ENCODE measurements at places on chromosomes 11 and 22. TPM values are rescaled to one million over a fixed set of nuclear protein-coding genes. Genes with fewer than 3 reads are reported as not detected.

DNA sequence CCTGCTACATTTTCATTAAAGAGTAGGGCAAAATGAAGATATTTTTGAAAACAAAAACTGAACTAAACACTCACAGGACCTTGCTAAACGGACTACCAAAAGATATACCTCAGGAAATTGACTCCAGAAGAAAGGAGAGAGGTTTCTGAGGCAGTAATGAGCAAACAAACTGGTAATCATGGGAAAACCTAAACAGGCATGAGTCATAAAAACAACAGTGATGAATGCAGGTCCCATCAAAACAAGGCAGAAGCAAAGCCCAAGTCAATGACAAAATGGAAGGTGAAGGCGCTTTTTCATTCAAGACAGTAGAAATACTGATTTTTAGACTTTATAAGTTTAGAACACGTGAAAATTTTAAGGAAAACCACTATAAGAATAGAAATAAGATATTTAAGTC is 104.5 kb downstream of the EFCAB6 start:
- H3K36me3 ChIP-seq, result no peaks in the 10 kb centered on the region
- no peak overlapping the region for H3K27ac ChIP-seq
- no peak for DNase-seq
- H3K27me3 ChIP-seq, result no peaks in the 10 kb centered on the region
- no peaks in the 10 kb centered on the region for H3K4me1 ChIP-seq
- no peak overlapping the region for H3K4me3 ChIP-seq

GRCh38 chr11:118132385-118133151 is 20.1 kb downstream of the SCN4B start:
- no peaks in the 10 kb centered on the region for H3K36me3 ChIP-seq
- no peak overlapping the region for H3K4me3 ChIP-seq
- peaks cover 28% of the 10 kb centered on the region for H3K27me3 ChIP-seq
- H3K4me1 ChIP-seq, result no peaks in the 10 kb centered on the region

DNA sequence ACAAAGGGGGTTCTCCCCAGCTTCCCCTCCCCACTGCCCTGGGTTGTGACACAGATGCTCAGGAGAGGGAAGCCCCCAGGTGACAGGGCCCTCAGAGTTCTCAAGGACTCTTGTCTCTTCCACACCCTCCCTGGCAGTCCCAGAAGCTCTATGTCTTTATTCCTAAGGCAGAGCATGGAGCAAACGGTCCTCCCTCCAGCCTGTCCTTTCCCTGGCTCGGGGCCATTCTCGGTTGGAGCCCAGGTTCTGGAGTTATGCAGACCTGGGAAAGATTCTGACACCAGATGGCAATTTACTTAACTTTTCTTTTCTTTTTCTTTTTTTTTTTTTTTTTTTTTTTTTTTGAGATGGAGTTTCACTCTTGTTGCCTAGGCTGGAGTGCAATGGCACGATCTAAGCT is 186.6 kb downstream of the CEP164 start:
- H3K4me3 ChIP-seq, result no peak overlapping the region
- H3K4me1 ChIP-seq, result no peaks in the 10 kb centered on the region
- H3K27ac ChIP-seq, result no peak overlapping the region
- H3K36me3 ChIP-seq, result no peaks in the 10 kb centered on the region

DNA sequence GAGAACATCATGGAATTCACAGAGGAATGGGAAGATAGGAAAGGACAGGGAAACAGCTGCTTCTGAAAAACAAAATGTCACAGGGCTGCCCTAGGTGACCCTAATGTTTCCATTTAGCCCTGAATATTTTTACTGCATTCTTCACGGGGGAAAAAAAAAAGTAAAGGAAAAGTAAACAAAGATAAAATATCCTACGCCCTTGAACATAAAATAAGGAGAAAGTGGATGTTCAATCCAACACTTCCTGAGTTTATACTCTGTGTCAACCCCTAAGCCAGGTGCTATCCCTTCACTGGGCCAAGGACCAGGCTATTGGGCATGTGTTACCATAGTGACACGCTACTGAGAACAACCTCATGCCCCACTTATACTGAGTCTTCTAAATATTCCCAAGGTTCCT is 84.7 kb downstream of the FAM76B start:
- H3K27me3 ChIP-seq, result no peaks in the 10 kb centered on the region
- peak overlapping the region; percentile 52 for H3K27ac ChIP-seq
- H3K36me3 ChIP-seq, result no peaks in the 10 kb centered on the region
- DNase-seq, result no peak

DNA sequence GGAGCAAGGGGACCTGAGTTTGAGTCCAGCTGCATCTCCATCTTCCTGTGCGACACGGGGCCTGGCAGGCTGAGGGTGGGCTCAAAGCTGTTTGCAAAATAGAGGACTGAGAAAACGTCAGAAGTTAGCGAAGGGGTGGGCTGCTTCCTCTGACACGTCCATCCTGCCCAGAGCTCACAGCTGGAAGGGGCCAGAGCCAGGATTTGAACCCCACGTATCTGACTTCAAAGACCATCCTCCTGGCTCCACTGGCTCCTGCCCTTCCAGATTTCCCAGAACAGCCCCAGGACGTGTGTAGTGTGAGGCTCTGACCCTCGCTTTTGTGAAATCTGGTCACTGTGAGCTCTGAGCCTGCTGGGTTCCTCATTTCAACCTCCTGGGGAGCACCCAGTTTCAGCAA is 56.3 kb downstream of the CD82 start:
- H3K4me1 ChIP-seq, result peaks cover 17% of the 10 kb centered on the region
- H3K27me3 ChIP-seq, result no peaks in the 10 kb centered on the region
- no peak overlapping the region for H3K27ac ChIP-seq
- H3K4me3 ChIP-seq, result no peak overlapping the region
- peak; percentile 15 for DNase-seq

- no peak overlapping the region for H3K4me3 ChIP-seq
- peak; percentile 51 for DNase-seq
- H3K27me3 ChIP-seq, result peaks cover 22% of the 10 kb centered on the region
- H3K27ac ChIP-seq, result no peak overlapping the region
- peaks cover 32% of the 10 kb centered on the region for H3K4me1 ChIP-seq
Observed at GRCh38 chr22:32206774-32207758, 2.2 kb upstream of the RFPL2 start.

DNA sequence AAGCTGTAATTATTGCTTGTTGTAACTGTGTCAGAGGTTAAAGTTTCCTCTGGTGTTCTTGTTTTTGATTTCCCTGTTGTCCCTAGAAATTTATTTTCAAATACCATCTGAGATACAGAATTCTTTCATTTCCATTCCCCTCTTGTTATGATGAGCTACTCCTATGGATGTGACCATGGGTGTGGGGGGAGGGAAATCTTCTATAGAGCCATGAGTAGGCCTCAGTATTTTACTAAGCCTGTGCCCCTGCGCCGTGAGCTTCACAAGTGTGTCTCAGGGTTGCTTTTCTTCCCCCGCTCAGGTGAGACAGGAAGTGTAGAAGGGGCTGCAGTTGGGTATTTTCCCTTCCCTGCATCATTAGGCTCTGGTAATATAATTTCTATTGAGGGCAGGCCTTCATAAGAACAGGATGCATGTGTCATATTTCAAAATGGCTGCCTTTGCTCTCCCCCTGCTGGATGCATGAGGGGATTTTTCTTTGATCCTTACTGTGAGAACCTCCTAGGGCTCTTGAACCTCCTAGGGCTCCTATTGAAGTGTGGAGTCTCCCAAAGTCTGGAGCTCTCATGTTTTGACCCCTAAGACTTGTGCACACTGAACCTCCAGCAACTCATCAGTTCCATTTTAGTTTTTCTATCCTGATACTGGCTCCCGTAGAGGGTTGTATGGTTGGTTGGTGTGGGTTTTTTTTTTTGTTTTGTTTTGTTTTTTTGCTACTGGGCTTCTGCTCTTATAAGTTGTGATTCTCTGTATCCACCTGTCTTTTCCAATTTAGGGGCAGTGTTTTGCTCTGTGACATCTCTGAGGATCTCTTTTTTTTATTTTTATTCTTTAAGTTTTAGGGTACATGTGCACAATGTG is 658.2 kb downstream of the NTM start:
- no peaks in the 10 kb centered on the region for H3K36me3 ChIP-seq
- H3K4me3 ChIP-seq, result no peak overlapping the region
- no peak overlapping the region for H3K27ac ChIP-seq
- peak; percentile 28 for DNase-seq

GRCh38 chr11:63958008-63958407 is 16.4 kb upstream of the COX8A start:
- no peak for DNase-seq
- H3K27me3 ChIP-seq, result no peaks in the 10 kb centered on the region
- H3K27ac ChIP-seq, result no peak overlapping the region
- H3K4me3 ChIP-seq, result no peak overlapping the region
- no peaks in the 10 kb centered on the region for H3K4me1 ChIP-seq
- H3K36me3 ChIP-seq, result peaks cover 25% of the 10 kb centered on the region

DNA sequence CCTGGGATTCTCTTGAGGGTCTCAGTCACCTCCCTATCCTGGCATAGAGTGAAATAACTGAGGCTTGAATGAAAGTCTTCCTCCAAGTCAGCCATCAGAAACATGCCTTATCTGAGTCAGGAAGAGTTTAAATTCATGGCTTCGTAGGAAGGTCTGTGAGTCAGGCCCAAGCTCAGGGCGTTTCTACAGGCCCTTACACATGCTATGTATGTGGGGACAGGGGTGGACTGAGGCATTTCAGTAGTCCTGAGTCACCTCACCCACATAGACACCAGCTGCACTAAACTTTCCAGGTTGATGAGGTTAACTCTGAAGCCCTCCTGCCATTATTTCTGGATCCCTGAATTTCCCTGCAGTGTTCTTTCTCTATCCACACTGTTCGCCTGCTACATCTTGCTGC is 134.6 kb upstream of the RCN1 start:
- H3K36me3 ChIP-seq, result no peaks in the 10 kb centered on the region
- H3K27ac ChIP-seq, result no peak overlapping the region
- DNase-seq, result no peak
- no peaks in the 10 kb centered on the region for H3K4me1 ChIP-seq

GRCh38 chr11:33553486-33553885 is 147.1 kb downstream of the C11orf91 start:
- H3K4me3 ChIP-seq, result no peak overlapping the region
- H3K27me3 ChIP-seq, result no peaks in the 10 kb centered on the region
- no peaks in the 10 kb centered on the region for H3K4me1 ChIP-seq
- DNase-seq, result no peak
- H3K36me3 ChIP-seq, result no peaks in the 10 kb centered on the region

- peaks cover 19% of the 10 kb centered on the region for H3K4me1 ChIP-seq
- no peaks in the 10 kb centered on the region for H3K27me3 ChIP-seq
- no peak overlapping the region for H3K4me3 ChIP-seq
- DNase-seq, result peak; percentile 76
Observed at GRCh38 chr22:24994070-24994763, 41.7 kb downstream of the KIAA1671 start.

GRCh38 chr22:46758867-46759290 is 3.6 kb upstream of the TBC1D22A start:
- H3K27me3 ChIP-seq, result no peaks in the 10 kb centered on the region
- H3K4me1 ChIP-seq, result peaks cover 42% of the 10 kb centered on the region
- no peaks in the 10 kb centered on the region for H3K36me3 ChIP-seq
- no peak overlapping the region for H3K4me3 ChIP-seq
- peak overlapping the region; percentile 28 for H3K27ac ChIP-seq

DNA sequence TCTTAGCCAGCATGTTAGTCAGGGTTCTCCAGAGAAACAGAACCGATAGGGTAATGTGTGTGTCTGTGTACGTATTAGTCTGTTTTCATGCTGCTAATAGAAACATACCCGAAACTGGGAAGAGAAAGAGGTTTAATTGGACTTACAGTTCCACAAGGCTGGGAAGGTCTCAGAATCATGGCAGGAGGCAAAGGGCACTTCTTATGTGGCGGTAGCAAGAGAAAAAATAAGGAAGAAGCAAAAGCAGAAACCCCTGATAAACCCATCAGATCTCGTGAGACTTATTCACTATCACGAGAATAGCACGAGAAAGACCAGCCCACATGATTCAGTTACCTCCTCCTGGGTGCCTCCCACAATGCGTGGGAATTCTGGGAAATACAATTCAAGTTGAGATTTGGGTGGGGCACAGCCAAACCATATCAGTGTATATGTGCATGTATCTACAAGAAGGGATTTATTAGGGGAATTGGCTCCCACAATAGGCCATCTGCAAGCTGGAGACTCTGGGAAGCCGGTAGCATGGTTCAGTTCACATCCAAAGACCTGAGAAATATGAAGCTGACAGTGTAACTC is 173.7 kb upstream of the NECTIN1 start:
- H3K36me3 ChIP-seq, result no peaks in the 10 kb centered on the region
- H3K4me3 ChIP-seq, result no peak overlapping the region
- no peaks in the 10 kb centered on the region for H3K27me3 ChIP-seq
- no peak for DNase-seq

GRCh38 chr11:70460111-70460510 is 61.8 kb downstream of the CTTN start:
- H3K27ac ChIP-seq, result no peak overlapping the region
- H3K4me3 ChIP-seq, result no peak overlapping the region
- no peak for DNase-seq
- no peaks in the 10 kb centered on the region for H3K36me3 ChIP-seq
- H3K27me3 ChIP-seq, result no peaks in the 10 kb centered on the region

GRCh38 chr22:29872144-29872893 is 10.7 kb upstream of the MTMR3 start:
- H3K4me3 ChIP-seq, result no peak overlapping the region
- H3K27ac ChIP-seq, result no peak overlapping the region
- no peaks in the 10 kb centered on the region for H3K27me3 ChIP-seq
- no peaks in the 10 kb centered on the region for H3K36me3 ChIP-seq

DNA sequence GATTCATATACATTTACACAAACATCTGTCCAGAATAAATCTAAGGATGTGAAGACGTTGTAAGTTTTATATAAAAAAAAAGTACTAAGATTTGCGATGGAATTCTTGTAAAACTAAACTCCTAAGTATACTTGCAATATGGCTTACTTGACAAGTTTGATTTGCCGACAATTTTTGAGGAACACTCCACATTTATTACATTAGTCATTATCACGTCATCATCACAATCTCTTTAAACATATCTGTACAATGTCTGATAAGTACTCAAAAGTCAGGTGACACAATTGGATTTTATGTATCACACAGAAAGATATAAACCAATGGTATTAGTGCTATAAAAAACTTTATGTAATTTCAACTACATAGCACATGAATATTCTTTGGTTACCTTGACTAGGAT is 30.4 kb downstream of the IMMP1L start:
- no peaks in the 10 kb centered on the region for H3K36me3 ChIP-seq
- no peaks in the 10 kb centered on the region for H3K27me3 ChIP-seq
- no peak for DNase-seq
- H3K4me3 ChIP-seq, result no peak overlapping the region
- H3K27ac ChIP-seq, result no peak overlapping the region
- no peaks in the 10 kb centered on the region for H3K4me1 ChIP-seq

- no peaks in the 10 kb centered on the region for H3K36me3 ChIP-seq
- no peak overlapping the region for H3K27ac ChIP-seq
- H3K27me3 ChIP-seq, result no peaks in the 10 kb centered on the region
- no peak for DNase-seq
- H3K4me1 ChIP-seq, result no peaks in the 10 kb centered on the region
Observed at GRCh38 chr11:131397675-131398074, 27.3 kb downstream of the NTM start.

PAX6 gene
- 0.92 TPM for total RNA-seq

GDPD4 gene
- total RNA-seq, result not detected

PRR33 gene
- not detected for total RNA-seq

OR52N4 gene
- not detected for total RNA-seq

KRTAP5-1 gene
- total RNA-seq, result not detected

OR51E2 gene
- not detected for total RNA-seq

GRIA4 gene
- total RNA-seq, result under 0.01 TPM

OVOL1 gene
- 8.6 TPM for total RNA-seq

PLEKHA7 gene
- 81.1 TPM for total RNA-seq

DRD4 gene
- total RNA-seq, result not detected

GPR83 gene
- total RNA-seq, result not detected

POU2AF2 gene
- total RNA-seq, result not detected

CCDC116 gene
- not detected for total RNA-seq

OR8D4 gene
- not detected for total RNA-seq

KCNQ1 gene
- total RNA-seq, result 86.8 TPM

SLC22A9 gene
- total RNA-seq, result not detected

CCDC15 gene
- total RNA-seq, result 1.8 TPM

CFAP300 gene
- 2.2 TPM for total RNA-seq

SAA2 gene
- total RNA-seq, result 5.2 TPM

ASPHD2 gene
- 0.45 TPM for total RNA-seq

Measured in stomach (tissue), 19 donors.